ENCODE measurements at places on chromosomes 3 and 15.

DNA sequence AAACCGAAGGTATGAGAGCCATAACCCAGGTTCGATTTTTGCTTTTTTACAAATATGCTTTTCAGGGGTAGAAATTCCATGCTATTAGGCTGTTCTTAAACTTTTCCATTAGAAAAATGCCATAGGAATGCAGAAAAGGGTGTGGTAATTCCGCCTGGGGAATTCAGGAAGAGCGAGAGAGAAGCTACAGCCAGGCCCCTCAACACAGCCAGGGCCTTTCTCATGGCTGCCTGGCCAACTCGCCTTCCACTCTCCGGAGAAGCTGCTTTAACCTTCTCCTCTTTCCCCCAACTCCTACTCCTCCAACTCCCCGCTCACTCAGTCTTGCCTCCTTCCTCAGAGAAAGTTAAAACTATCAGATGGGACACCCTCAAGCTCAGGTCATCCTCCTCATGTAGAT lies 9.1 kb upstream of the TICRR start:
- no peak for DNase-seq

- no peak for DNase-seq
Observed at GRCh38 chr3:67620869-67621268, 33.5 kb downstream of the SUCLG2 start.

GRCh38 chr3:71103430-71103921 lies 480.1 kb downstream of the FOXP1 start:
- no peak for DNase-seq

- DNase-seq = no peak
Observed at GRCh38 chr3:128996726-128997125, 2.9 kb upstream of the CFAP92 start.

DNA sequence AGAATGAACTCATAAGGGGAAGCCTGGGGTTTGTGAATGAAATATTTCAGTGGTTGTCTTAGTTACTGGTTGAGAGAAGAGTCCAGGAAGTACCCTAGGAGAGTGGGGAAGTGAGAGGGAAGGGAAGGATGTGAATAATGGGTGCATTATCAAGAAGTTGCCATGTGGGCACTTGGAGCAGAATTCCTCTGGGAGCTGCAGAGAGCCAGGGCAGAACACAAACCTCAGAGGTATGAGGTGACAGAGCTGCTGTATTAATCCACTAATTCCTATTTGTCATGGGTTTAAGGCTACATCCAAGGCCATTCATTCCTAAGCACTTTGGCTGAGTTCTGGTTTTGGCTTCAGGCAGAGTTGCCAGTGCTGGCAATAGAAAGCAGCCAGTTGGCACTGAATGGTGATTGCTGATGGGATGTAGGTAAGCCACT lies 29.0 kb downstream of the NDUFB4 start:
- no peak for DNase-seq

- no peak for DNase-seq
Observed at GRCh38 chr3:113559009-113559408, 26.7 kb downstream of the SIDT1 start.

- DNase-seq = no peak
Observed at GRCh38 chr3:39965997-39966396, 156.6 kb downstream of the MYRIP start.

DNA sequence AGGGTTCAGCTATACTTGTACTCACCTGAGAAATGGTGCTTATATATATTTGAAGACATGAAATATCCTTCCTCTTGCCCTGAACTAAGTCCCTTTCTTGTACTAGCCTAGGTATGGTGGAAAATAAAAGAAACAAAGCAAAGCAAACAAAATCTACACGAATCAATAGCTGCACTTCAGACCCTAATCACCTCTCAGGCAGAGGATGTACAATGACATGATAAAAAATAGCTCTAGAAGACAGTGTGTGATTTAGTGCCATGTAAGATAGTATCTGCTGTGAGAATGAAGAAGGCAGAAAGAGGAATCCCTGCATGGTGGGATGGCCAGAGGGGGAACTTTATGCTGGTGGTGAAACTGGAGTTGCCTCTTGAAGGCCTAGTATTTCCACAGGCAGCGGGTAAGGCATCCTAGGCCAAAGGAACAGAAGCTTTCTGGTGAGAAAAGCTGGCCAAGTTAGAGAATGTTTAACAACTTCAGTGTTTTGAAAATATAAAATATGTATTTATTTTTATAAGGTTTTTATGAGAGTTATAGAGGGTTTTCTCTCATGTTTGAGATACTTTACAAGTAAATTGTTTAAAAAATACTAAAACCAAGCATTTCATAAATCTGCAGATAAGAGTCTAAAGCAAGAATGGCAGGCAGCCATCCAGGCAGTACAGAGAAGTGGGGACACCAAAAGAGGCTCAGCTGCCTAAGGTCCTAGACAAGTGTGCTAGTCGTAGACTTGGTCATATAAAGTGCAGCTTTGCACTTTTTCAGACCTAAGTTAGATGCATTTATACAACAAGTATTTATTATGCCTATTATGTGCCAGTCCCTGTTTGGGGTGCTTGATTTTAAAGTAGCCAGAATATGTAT lies 14.9 kb downstream of the LEKR1 start:
- DNase-seq = no peak

DNA sequence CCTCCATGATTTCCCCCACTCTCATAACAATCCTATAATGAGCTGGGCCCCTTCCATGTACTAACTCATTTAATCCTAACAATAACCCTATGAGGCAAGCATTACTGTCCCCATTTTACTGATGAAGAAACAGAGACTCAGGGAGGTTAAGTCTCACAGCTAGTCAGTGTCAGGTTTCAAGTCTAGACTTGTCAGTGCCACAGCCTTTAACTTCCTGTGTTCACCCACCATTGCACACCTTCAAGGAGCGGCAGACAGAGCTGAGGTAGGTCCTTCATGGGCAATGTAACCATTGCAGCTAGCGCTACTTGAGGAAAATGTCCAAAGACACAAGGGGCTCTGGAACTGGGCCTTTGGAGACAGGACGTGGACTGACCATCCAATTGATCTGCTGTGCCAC lies 105.8 kb upstream of the CTNNB1 start:
- DNase-seq = no peak

- DNase-seq = no peak
Observed at GRCh38 chr3:188390775-188391443, 237.0 kb downstream of the LPP start.

GRCh38 chr15:36079021-36079420 lies 500.4 kb upstream of the CDIN1 start:
- no peak for DNase-seq

All from CD4-positive, alpha-beta T cell treated with Interleukin-17A for 1 hour (primary cell).